ENCODE measurements at places on chromosomes 6 and 20. TPM values are rescaled to one million over a fixed set of nuclear protein-coding genes. Genes with fewer than 3 reads are reported as not detected.

DNA sequence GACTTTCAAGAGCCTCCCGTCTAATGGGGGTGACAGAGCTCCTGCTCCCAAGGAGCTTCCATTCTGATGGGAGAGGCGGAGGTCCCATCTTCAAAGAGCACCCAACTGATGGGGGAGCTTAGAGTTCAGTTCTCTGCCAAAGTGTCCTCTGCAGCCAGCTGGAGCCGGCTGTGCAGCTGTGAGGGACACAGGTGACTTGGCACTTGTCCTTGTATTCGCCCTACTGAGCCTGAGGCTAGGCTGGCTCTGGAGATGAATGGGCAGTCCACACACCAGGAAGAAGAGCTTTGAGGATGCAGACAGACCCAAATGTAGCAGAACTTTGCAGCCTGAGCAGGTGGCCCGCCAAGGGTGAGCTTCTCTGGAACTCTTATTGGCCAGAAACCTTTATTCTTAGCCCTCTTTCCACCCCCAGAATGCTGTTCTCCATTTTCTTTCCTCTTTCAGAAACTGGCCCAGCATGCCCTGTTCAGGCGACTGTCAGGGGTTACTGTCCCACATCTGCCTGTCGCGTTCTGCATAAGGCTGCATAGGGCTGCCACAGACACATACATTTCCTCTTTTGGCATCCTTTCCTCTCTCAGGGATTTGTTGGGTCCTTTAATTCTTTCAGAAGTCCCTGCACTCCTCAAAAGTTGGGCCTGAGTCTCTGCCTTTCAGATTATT is 108.7 kb upstream of the LRFN2 start:
- no peak for DNase-seq

DNA sequence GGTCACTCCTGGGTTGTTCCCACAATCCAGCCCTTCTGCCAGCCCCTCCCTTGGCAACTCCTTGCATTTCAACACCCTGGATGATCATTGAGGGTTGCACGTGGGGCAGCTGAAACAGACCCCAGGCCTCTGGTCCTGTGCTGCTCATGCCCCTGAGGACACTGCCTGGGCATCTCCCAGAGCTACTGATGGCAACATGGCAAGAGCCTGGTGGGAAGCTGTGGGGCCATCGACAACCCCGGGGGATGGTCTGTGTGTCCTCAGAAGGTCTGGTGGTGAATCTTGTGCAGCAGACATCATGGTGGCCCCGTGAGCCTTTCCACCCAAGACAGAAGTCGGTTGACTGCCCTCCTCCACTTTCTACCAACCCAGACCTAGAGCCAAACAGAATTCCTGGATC is 4.9 kb upstream of the ANGPT4 start:
- no peak for DNase-seq

- DNase-seq, result no peak
These were observed 235.5 kb downstream of the BMP7 start for GRCh38 chr20:57030611-57031600.

- DNase-seq, result no peak
These were observed 141.5 kb upstream of the PDE7B start for GRCh38 chr6:135710042-135710441.

- DNase-seq, result no peak
These were observed 19.9 kb downstream of the MCM8 start for GRCh38 chr20:5970381-5970780.

DNA sequence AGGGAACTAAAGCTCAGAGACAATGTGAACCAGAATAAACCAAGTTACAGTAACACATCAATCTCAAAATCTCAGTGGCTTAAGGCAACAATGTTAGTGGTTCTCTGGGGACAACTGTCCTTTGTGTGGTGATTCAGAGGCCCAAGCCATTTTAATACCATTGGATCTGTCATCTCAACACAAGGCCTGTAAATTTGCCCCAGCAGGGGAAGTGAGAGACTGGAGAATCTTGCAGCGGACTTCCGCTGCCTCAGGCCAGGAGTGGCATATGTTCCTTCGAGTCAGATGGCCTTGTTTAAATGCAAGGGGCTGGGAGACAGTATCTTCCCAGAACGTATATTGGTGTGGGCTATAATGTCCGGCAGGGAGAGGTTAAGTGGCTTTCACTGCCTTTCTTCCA is 126.0 kb downstream of the CD83 start:
- no peak for DNase-seq

DNA sequence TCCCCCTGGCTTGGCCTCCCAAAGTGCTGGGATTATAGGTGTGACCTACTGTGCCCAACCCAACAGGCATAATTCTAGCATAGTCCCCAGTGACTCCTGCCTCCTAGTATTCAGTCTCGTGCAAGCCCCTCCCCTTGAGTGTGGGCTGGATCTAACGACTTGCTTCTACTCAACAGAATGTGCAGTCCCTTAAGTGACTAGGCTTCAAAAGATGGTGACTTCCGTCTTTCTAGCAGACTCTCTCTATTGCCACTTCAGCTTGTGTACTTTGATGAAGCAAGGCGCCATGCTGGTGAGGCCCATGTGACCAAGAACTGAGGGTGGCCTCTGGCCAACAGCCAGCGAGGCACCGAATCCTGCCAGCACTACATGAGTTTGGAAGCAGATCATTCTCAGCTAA is 109.6 kb upstream of the TRAF3IP2 start:
- DNase-seq, result no peak

DNA sequence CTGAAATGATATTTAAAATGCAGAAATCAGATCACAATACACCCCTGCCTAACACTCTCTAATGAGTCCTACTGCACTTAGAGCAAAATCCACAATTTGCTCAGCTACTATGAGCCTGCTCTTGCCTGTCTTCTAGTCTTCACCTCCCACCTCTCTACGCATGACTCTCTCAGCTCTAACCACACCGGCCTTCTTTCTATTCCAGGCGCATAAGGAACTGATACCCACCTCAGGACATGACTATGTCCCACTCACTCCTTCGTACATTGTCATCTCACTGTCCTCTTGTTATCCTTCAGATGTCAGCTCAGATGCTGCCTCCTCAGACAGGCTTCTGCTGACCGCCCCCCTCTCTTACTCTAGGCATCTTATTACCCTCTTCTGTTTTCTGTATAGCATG is 201.0 kb upstream of the FLRT3 start:
- no peak for DNase-seq

DNA sequence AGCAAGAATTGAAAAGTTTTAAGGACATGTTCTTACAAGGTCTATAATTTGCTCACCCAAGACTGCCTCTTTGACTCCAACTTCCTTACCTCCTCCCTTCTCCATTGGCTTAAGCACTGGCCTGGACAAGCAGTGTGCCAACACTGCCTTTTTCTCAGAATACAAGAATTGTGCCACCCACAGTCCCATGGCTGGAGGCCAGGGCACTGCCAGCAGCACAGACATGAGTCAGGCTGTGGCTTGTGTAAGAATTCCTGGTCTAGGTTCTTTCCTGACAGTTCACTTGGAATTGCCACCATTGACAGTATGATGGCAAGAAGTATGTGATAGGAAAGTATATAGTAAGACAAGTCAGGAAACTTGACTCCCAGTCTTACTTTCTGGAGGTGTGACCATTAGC is 202.7 kb upstream of the MARCKS start:
- peak; percentile 32 for DNase-seq

DNA sequence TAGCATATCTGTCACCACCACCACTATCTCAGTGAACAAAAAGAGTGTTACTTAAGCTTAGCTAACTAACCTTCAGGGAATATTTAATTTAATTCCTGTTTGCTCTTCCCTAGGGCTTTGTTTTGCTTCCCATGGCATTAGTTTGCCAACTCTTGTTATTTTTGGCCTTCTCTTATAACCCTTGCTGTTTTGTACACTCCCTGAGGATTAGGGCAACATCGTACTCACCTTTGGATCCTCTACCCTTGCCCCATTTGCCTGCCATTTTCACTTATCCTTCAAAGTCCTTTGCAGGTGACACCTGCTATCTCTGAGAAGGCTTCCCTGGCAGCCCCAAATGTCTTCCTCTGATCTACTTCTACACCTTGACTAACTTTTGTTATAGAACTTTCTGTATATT is 23.7 kb downstream of the ACOT13 start:
- no peak for DNase-seq

- DNase-seq, result no peak
These were observed 347.8 kb upstream of the FLRT3 start for GRCh38 chr20:14685183-14685582.

- no peak for DNase-seq
These were observed 708.7 kb downstream of the UTRN start for GRCh38 chr6:144993870-144994269.

- DNase-seq, result no peak
These were observed 376.9 kb downstream of the PHF3 start for GRCh38 chr6:64012351-64013001.

DNA sequence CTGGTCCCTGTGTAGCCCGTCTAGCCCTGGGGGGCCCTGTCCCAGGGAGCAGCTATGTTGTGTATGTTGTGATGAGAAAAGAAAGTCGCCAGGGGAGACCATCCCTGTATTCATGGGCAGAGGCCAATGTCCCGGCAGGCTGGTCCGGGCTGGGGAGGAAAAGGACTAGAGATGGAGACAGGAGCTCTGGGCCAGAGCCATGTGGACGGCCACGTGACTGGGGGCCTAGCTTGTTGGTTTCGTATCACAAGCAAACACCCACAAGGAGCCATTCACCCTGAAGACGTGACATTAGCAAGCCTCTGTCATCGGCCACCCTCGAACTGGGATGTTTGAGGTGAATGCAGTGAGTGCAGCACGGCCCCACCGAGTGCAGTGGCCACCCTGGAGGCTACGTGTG is 2.9 kb upstream of the HRH3 start:
- DNase-seq, result no peak

DNA sequence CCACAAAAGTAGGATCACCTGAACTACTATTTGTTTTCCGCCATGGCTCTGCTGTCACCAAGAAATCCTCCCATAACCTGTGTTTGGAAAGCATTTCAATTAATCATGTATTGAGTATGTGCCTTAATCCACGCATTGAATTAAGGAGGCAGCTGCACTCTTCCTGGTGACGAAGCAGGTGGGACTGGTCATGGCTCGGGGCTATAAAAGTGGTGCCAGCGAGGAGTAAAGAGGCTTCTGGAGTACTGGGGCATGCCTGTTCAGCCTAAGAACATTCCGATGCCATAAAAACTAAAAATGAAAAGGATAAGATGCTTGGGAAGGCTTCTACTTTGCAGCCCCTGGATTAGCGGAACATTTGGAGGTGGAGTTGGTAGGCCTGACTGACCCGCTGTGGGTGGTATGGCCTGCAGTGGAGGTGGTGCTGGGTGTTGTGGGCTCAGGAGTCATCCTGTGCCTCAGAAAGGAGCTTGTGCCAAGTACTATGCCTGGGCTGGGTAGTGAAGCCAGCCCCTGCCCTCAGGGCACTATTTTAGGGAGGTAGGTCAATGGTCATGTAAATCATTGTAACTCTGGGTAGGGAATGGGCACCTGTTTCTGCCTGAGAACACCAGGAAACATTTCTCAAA is 110.5 kb downstream of the B3GAT2 start:
- DNase-seq, result no peak

- DNase-seq, result no peak
These were observed 109.4 kb upstream of the CCN2 start for GRCh38 chr6:132060591-132060990.

DNA sequence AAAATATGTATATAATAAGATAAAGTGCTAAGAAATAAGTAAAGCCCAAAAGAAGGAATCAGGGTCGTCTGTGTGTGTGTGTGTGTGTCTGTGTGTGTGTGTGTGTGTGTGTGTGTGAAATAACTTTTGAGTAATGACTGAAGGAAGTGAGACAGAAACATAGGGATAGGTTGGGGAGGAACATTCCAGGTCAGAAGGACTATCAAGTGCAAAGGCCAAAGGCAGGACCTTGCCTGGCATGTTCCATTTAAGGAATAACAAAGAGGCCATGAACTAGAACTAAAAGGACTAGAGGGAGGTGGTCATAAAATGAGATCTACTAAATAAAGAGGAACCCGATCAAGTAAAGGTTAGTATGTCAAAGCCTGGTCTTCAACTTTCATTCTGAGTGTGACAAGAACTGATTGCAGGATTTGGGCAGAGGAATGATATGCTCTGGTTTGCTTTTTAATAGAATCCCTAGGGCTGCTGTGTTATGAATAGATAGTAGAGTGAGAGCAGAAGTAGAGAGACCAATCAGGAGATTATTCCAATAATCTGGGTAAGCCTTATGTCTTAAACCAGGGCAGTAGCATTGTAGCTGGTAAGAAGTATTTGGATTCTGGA is 6.9 kb downstream of the ENPP3 start:
- DNase-seq, result no peak

DNA sequence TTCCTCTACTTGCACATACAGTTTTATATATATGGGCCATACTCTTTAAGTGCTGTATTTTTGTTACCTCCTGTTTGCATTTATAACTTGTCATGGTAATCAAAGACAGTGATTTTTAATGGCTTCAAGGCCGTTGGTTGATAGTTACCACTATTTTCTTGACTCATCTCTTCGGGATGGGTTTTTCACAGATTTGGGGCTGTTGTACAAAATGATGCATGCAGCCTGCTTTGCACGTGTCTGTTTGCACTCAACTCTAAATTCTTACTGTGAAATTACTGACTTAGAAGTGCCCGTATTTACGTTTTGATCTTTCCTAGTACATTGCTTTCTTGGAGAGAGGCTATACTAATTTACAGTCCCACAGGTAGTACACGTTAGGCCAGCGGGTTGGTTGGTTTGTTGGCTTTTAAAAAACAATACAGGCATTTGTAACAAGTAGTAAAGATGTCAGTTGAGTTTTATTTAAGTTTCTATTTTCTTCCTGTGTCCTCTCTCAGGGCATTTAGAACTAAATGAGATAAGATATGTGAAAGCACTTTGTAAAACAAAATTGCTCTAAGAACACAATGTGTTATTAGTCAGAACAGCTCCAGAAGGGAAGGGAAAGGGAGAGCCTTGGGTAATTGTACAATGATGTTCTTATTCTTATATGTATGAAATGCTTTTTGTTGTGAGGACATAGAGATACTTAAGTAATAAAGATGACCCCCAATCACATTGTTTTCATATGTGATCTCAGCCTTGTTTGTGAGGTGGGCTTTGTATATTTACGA is 11.7 kb downstream of the JARID2 start:
- no peak for DNase-seq

GRCh38 chr6:246352-246751 is 45.9 kb upstream of the DUSP22 start:
- DNase-seq, result no peak

DNA sequence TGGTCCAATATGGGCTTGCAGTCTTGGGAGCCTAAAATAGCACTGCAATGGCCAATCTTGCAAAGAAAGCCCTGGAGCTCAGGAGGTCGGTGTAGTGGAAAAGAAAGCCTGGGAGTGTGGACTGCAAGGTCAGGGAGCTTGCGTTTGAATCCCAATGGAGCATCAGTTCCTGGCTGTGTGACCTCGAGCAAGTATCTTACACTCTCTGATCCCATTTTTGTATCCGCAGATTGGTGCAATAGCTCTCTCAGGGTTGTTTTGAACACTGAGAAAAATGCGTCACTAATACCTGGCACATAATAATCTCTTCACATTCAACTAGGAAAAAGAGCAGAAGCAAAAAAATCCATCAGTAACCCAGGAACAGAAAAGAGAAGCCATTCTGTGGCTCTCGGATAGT is 7.3 kb downstream of the PMEPA1 start:
- no peak for DNase-seq

The TMEM244 gene
- not detected for total RNA-seq

The SLC32A1 gene
- not detected for total RNA-seq

The ISM1 gene
- 1.3 TPM for total RNA-seq

The CD24 gene
- 0.71 TPM for total RNA-seq

The GHRH gene
- 0.93 TPM for total RNA-seq

The PAK1IP1 gene
- 11.2 TPM for total RNA-seq

The ADA gene
- total RNA-seq, result 6.7 TPM

All from left ventricle myocardium inferior (tissue), 1 donor.